ENCODE measurements at places on chromosomes 6 and 20.

DNA sequence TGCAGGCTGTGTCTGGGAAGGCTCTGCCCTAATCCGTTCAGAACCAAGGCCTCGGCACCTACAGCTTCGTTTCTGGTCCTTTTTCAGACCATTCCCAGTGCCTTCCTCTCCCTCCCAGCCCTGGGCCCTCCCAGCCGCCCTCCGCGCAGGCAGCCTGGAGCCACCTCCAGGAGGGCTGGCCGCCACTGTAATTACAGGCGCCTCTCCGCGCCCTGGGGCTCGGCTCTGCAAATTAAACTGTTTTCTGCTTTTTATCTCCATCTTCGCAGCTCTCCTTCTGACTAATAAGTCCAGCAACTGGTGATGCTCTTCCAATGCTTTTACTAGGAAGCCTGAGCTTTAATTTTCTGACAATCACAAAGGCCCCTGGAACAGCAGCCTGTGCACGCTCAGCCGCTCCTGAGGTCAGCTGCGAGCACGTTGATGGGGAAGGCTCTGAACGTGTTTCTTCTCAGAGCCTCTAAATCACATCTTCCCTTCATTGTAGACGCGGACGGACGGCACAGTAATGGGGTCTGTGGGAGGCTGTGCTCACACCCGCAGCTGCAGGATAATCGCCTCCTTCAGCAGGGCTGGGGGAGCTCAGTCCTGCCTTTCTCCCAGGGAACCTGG, 194.6 kb downstream of the DLL1 start:
- no peak for DNase-seq

DNA sequence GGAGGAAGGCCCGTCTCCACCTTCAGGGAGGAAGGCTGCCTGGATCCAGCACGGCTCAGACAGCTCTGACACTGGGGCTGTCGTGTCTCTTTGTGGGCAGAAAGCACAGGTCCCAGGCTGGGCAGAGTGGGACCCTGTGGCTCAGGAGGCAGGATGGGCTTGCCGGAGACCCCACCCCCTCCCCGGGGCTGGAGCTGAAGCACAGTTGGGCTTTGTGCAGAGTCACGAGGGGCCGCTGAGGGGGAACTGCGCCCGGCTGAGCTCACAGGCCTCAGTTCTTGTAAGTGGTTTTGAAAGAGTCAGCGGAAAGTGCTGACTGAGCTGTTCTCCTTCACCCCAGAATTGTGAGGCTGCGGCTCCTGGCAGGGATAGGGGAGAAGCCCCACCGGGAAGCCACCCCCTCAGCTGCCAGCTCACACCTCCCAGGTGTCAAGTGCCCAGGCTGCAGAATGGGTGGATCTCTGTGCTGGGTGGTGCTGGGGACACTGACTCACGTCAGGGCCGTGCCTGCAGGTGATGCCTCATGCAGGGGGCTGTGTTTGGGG, 145.5 kb upstream of the RNF24 start:
- no peak for DNase-seq

DNA sequence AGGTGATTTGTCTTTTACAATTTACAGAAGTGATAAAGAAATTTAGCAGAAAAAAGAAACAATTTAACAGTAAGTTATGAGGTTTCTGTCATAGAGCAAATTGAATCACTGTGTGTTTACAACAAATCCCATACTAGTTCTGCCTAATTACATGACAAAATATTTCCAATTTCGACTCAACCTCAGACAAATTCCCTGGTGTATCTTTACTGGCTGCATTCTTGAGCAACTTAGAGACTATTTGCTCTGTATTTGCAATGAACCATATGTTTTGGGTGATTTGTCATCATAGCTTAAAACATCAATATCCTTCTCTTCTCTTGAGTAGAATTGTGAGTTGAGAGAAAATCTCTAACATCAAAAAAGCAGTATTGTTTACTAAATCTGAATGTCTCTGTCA, 128.7 kb downstream of the SIM1 start:
- no peak for DNase-seq

GRCh38 chr20:3714092-3714491, 1.7 kb upstream of the SIGLEC1 start:
- DNase-seq, result no peak

- no peak for DNase-seq
Measured at GRCh38 chr6:108167449-108168089, 1.7 kb downstream of the NR2E1 start.

GRCh38 chr20:64063389-64064144, 569 bp downstream of the TCEA2 start:
- no peak for DNase-seq

GRCh38 chr6:28399350-28400121, at the start of gene ZSCAN12:
ZSCAN12 (minus strand) TSS chr6:28399747; CDS start chr6:28398405, 1,342 bp downstream.
- peak; percentile 92 for DNase-seq

- peak; percentile 11 for DNase-seq
Measured at GRCh38 chr20:34701405-34702085, 2.6 kb upstream of the TP53INP2 start.

- no peak for DNase-seq
Measured at GRCh38 chr6:5095236-5095635, 10.1 kb downstream of the PPP1R3G start.

DNA sequence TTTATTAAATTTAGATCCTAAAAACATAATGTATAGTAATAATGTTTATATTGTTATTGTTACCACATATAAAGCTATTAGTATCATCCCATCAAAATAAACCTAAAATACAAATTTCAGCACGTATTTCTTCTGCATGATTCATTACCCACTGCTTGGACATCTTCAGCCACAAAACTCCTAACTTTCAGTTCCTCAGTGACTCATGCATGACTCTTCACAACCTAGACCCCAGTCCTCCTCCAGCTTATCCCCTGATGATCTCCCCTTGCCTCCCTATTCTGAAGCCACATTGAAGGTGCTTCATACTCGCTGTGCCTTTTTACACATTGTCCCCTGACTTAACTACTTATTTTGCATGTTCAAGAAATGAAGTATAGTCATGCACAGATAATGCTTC, 11.2 kb upstream of the GPRC6A start:
- no peak for DNase-seq

DNA sequence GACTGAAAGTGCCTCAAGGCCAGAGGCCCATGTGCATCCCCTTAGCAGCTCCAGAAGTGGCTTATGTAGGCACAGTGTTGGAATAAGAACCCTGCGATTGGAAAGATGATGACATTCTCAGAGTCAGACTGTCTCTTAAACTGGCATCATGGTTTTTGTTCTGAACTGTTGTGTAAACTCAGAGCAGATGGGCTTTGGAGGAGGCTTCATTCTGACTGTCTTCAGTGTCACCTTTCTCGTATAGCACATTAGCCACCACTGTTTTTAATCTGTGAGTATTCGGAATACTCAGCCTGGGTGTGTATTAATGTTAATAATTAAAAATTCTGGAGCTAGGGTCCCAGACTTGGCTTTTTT, 140.9 kb downstream of the JARID2 start:
- DNase-seq, result no peak

DNA sequence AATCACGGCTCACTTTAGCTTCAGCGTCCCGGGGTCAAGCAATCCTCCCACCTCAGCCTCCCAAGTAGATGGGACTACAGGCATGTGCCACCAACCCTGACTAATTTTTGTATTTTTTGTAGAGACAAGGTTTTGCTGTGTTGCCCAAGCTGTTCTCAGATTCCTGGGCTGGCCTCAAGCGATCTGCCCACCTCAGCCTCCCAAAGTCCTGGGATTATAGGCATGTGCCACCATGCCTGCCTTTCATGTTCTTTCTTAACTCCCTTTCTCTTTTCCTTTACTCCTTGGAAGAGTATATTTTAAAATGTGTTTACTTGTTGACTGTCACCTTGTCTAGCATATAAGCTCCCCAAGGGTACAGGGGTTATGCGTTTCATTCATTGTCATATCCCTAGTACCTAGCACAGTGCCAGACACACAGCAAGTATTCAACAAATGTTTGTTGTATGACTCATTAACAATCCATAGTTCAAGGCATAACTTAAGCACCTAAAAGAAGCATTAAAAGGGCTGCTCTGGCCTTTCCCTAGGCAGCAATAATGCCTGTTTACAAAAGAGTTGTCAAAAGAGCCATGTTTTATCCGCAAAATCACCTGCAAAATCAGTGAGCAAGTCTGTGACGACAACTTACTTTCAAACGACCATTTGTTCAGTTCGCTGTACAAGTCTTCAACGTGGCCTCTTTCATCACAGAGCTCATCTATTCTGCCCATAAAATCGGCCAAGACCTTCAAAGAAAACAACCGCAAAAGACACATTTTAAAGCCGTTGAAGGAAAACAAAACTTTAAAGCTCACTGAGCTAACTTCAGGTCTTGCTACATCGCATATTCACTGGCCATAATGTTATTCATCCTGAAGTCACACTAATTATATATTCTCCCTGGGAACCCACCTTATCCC, 4.6 kb downstream of the CYP24A1 start:
- no peak for DNase-seq

- DNase-seq, result no peak
Measured at GRCh38 chr20:54237116-54237943, 29.4 kb downstream of the PFDN4 start.

GRCh38 chr6:22807261-22807660, 237.9 kb downstream of the HDGFL1 start:
- DNase-seq, result no peak

DNA sequence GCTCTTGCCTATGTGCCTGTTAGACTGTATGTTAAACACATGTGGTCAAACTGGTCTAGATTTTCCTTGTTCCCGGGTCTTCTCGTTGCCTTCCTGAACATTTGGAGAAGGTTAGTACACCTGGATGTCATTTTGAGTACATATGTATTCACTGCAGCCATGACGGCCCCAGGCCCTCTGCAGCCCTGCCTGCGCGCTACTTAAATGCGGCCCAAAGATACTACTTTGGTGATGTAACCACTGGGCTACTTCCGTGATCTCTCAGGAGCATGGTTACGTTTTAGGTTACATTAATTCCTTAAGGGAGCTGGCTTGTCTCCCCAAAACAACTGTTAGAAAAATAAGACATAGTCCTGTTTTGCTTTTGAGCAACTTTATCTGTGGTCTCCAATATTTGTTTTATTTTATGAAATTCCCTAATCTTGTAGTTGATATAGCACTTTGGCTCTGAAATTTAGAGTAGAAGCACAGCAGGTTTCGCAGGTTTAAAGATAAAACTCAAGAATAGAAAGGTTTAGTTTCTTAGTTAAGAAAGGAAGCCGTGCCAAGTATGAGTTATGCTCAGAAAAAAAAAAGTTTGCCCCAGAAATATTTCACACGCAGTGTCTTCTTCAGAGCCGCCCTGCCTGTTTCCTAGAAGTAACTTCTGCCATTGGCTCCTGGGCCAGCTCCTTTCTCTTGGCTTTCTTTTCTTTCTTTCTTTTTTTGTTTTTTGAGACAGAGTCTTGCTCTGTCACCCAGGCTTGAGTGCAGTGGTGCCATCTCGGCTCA, 38.1 kb downstream of the TIAM2 start:
- no peak for DNase-seq

GRCh38 chr20:9514461-9515213, at the start of gene LAMP5:
LAMP5 (plus strand) TSS chr20:9514590; CDS start chr20:9514853, 263 bp downstream.
- DNase-seq, result no peak

- DNase-seq, result no peak
Measured at GRCh38 chr6:150977281-150977680, 111.8 kb downstream of the MTHFD1L start.

DNA sequence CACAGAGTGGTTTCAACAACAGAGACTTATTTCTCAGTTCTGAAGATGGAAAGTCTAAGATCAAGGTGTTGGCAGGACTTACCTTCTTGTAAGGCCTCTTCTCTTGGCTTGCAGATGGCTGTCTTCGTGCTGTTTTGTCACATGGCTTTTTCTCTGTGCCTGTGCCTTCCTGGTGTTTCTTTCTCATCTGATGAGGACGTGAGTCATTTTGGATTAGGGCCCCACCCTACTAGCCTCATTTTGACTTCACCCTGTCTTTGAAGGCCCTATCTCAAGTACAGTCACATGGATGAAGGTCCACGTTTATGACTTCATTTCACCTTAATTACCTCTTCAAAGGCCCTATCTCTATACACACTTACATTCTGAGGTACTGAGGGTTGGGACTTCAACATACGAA, 41.4 kb upstream of the LAMA2 start:
- no peak for DNase-seq

DNA sequence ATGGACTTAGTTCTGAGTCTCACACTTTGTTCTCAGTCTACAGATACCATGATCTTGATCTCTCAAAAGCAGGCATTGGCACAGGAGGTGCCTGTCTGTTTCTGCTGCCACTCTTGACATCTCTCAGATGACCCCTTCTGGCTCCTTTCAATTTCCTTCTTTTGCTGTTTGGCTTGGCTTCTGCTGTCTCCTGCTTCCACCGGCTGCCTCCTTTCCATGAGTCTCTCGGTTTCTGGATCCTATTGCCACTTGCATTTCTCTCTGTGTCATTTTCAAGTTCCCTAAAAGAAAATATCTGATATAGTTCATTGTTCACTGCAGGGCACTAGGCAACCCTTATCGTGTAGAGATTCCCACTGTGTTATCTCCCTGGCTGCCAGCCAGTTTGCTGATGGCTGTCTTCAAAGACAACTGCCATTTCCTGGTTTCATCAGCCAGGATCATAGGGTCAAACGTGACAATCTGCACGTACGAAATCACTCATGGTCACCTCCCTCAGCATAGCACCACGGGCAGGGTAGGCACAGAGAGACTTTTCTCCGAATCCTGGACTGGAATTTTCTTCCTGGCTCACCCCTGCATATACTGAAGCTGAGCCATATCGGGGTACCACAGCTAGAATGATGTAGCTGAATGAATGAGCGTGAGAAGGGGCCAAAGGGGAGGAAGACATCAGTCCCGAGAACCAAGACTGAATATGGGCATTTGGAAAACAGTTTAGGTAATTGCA, 144.6 kb upstream of the TMEM170B start:
- DNase-seq, result no peak

DNA sequence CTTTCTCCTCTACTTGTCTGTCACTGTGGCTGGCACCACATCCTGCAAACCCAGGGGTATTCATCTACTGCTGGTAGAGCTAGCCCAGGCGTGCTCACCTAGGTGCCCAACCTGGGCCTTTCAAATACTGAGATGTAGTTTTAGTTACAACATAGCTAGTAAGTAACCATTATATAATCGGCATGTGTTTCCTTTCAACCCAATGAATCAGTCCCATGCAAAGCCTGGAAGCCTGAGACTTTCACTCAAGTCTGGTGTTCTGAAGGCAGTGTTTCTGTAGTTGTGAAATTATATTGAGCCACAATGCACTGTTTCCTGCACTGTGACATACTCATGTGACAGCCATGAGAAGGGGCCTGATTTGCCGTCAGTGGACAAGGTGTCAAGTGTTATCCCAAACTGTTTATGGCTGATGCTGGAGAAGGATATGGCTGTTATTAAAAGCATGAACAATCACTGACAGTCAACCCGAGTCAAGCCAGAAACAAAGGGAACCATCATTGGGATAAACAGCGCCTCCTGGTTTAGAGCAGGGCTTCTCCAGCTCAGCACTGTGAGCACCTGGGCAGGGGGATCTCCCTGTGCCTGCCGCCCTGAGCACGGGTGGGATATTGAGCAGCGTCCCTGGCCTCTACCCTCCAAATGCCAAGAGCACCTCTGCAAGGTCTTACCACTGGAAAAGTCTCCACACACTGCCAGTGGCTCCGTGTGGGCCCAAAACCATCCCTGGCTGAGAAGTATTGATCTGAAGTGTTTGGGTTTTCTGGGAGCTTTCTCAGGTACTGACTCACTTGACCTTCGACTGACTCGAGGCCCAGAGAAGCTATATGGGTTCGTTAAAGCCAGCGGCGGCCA, 1.6 kb downstream of the PSMA7 start:
- no peak for DNase-seq
